ENCODE measurements at places on chromosomes 4 and X. TPM values are rescaled to one million over a fixed set of nuclear protein-coding genes. Genes with fewer than 3 reads are reported as not detected.

DNA sequence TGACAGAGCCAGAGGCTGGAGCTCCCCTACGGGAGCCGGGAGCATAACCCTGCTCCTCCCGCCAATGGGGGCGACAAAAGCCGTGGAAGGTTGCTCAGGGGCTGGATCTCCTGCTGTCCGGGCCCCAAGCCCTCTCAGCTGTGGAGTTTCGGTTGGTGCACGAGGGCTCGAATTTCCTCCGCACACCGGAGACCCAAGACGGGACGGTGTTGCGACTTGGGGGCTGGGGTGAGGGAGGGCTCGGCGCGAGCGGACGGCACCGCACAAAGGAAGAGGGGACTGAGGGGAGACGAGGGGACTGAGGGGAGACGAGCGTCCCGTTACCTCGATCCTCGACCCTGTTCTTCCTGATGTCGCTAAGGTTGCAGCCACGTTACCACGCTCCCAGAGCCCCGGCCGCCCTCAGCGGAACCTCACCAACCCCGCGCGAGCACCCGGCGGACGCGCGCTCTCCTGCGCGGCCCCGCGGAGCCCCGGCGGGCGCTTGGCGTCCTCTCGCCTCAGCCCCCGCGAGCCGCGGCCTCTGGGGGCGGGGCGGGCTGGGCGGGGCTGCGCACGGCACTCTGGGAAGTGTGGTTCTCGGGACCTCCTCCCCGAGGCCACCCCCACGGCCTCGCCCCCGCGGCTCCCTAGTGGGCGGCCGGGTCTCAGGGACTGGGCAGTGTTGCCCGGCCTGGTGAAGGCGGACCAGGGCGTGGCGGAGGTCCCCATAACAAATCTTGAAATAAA, at the start of gene KLHL8:
Gene KLHL8, minus strand, starts transcription at position 525 of the 729 bp plus-strand sequence. CDS start 25,079 bp downstream, outside the sequence.
- DNase-seq, result peak; percentile 86

DNA sequence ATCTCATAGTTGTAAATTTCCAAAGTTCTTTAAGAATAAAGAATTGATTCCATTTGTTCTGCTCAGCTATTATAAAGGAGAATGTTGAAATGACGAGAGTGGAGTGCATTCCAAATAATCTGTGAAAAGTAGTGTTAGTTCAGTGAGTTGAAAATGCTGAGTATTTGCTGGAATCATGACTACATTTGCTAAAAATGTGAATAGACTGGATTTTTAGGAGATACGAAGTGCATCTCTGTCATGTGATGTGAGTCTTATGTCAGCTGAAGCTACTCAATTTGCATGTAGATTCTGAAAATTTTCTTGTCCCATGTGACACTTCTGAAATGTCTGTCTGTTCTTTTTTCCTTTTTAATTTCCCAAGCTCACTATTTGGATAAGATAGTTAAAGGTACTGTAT, 206.0 kb downstream of the DCTD start:
- no peak for DNase-seq

Gene SPANXD
- not detected for total RNA-seq

Gene HOPX
- total RNA-seq, result 2.7 TPM
